Stimulated activated effector memory CD8-positive, alpha-beta T cell treated with anti-CD3 and anti-CD28 coated beads, Interleukin-12 subunit alpha, Interleukin-12 subunit beta, amount 100 ng/mL, for 72 hours (primary cell): ENCODE measurements at places on chromosomes 13 and 19.

- DNase-seq: no peak
These were observed 12.4 kb upstream of the SIGLEC12 start for GRCh38 chr19:51513968-51514367.

DNA sequence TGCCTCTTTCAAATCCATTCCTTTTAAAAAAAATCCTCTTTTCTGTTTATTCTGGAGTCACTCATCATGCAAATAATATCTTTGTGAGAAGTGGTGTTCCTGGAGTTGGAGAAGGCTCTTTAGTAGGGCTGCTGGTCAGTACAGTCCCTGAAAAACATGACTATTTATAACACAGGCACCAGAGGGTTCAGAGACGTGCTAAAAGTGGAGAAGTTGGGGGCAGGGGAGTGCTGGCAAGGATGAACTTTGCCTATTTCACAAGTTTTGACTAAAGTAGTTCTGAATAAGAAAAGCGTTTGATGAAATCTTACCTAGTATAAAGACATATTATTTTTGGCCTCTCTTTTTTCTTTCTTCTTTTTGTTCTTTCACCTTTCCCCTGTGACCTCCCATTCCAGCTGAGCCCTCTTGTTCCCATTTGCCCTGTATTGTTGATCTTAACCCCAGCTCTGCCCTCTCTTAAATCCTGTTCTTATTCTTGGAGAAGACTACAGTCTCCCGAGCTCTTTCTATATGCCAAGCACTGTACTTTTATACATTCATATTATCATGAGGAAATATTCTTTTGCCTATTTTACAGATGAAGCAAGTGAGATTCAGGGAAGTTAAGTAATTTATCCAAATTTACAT is 129.1 kb downstream of the TM9SF2 start:
- DNase-seq: no peak

DNA sequence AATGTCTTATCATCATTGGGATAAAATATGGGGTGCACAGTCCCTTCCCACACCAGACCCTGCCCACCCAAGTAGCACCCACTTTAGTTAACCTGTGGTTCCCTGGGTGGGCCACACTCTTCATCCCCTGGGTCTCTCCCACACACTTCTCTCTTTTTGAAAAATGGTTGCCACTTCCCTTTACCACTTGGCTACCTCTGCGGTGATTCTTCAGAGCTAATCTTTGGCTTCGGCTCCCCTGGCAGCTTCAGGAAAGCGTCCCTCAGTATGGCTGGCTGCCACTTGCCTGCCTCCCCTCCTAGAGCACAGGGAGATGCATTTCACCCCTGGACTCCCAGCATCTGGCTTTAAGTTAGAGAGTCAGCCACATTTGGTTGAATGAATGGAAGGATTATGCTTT is 18.2 kb downstream of the CCNA1 start:
- DNase-seq: no peak

- DNase-seq: no peak
These were observed 19.1 kb upstream of the AKAP8 start for GRCh38 chr19:15398501-15399233.

DNA sequence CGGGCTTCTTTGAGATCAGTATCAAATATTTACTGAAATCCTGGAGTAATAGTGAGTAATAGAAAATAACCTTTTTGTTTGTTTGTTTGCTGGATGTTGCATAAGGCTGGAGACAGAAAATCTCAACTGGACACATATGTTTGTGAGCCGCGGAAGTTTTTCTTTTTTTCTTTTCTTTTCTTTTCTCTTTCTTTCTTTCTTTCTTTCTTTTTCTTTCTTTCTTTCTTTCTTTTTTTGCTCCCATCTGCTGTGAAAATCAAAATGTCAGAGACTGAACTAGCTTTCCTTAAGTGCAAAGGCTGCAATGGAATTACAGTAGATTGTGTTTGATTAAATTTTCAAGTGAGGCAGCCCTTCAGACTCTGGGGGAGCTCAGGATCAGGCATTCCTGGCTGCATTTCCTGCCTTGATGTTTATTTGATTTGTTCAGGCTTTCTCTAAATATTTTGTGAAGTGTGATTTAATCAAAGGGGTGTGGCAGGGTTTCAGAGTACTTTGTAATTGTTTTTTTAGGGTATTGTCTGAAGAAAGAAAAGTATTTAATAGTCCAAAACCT is 319 bp downstream of the FRY start:
- no peak for DNase-seq

- DNase-seq: no peak
These were observed at the start of gene MYBPC2 for GRCh38 chr19:50432221-50433028. Gene MYBPC2, plus strand, starts transcription at chr19:50432892. Its CDS starts 62 bp downstream, at chr19:50432954.

- no peak for DNase-seq
These were observed 2.5 kb upstream of the BCAT2 start for GRCh38 chr19:48813123-48813913.

- DNase-seq: peak; percentile 67
These were observed 3.3 kb upstream of the RGL3 start for GRCh38 chr19:11422163-11423065.

GRCh38 chr13:23898101-23898500 is 799 bp upstream of the C1QTNF9B start:
- no peak for DNase-seq

DNA sequence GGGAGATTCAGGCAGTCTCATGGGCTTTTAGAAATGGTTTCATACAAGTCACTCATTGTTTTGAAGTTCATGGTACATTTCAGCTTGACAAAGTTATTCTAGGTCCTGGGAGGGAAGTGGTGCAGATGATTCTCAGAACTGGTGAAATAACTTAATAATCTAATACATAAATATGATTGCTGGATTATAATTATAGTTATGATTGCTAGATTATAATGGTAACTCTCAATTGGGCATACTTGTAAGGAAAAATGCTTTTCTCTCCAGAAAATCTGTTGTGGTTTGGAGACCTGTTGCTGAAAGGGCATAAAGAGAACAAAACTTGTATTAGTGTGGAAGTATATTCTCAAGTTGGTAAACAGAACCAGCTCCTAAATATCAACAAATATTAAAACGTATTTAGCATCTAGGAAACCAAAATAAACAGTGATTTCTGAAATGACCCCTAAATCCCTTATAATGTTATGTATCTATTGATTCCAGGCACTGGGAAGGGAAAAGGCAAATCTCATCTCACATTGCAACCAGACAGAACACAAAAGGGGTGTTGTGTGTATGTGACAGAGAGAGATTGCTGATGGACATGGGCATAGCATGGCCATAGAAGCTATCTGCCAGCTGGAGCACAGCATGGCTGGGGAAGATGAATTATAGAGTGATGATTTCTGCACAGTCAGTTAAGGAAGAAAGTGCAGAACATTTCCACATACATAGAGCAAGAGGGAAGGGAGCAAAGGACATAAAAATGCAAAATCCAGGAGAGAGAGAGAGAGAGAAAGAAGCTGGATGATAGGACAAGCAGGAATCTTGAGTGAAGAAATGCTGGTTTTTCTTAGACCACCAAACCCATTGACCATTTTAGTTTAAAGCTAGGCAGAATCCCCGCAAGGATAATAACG is 87.1 kb upstream of the FRY start:
- no peak for DNase-seq

- DNase-seq: no peak
These were observed 1.2 kb downstream of the RAB11B start for GRCh38 chr19:8391198-8392016.

DNA sequence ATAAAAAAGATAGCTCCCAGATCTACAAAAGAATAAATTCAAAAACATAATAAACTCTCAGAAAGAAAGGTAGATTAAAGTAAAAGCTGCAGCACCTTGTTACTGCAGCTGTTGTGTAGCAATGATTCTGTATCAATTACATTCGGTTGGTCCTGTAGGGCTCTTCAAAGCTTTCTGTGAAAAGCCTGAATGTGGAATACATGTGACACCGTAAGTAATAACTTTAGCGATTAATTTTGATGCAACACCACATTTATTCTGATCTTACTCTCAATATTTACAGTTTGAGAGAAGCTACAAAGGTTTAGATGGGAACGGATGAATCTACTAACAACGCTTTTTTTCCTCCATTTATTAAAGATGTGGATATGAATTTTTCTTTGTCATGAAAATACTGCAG is 279.2 kb downstream of the DACH1 start:
- DNase-seq: no peak

- DNase-seq: no peak
These were observed 8.7 kb downstream of the RPS28 start for GRCh38 chr19:8329996-8330395.

- no peak for DNase-seq
These were observed 131.5 kb downstream of the DLEU7 start for GRCh38 chr13:50711996-50712395.

DNA sequence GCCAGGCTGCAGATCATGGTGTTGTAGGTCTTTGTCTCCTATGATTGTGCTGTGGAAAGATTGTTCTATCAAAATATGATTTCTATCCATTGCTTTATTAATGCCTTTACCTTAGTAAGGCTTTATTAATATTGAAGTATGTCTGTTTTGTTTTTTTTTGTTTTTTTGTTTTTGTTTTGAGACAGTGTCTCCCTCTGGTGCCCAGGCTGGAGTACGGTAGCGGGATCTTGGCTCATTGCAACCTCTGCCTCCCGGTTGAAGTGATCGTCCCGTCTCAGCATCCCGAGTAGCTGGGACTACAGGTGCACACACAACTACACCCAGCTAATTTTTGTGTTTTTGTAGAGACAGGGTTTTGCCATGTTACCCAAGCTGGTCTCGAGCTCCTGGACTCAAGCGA is 7.7 kb downstream of the IRGC start:
- DNase-seq: no peak

DNA sequence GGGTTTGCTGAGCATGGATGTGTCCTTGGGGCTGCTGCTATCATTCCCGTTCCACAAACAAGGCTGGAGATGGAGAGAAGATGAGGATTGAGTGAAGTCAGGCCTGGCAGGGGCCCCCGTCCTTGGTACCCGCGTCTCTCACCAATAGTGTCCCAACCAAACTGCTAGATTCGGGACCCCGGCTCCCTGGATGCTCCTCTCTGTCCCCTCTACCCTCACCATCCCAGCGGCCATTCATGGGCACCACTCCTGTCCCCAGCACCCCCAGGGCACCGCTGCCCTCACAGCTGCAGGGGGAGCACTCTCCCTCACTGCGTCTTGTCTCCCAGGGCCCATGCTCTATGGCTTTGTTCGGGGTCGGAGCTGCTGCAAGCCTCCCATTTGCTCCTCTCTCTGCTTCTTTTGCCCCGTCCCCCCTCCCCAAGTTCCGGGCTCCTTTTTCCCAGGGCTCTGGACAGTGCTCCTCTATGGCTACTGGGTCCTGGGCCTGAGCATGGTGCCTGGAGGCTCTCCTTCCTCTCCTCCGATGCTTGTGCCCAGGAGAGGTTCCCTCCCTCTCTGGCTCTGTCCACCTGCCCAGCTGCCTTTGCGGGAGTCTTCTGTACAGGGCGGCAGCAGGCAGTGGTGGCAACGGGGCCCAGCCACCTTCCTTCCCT is 219.5 kb downstream of the TEX29 start:
- DNase-seq: no peak

DNA sequence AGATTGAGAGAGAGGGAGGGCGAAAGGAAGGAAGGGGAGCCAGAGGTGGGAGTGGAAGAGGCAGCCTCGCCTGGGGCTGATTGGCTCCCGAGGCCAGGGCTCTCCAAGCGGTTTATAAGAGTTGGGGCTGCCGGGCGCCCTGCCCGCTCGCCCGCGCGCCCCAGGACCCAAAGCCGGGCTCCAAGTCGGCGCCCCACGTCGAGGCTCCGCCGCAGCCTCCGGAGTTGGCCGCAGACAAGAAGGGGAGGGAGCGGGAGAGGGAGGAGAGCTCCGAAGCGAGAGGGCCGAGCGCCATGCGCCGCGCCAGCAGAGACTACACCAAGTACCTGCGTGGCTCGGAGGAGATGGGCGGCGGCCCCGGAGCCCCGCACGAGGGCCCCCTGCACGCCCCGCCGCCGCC is at the start of gene TNFSF11:
Gene TNFSF11 (plus strand): TSS at position 142 of the 400 bp plus-strand sequence. CDS start 152 bp downstream, at position 294.
- no peak for DNase-seq

DNA sequence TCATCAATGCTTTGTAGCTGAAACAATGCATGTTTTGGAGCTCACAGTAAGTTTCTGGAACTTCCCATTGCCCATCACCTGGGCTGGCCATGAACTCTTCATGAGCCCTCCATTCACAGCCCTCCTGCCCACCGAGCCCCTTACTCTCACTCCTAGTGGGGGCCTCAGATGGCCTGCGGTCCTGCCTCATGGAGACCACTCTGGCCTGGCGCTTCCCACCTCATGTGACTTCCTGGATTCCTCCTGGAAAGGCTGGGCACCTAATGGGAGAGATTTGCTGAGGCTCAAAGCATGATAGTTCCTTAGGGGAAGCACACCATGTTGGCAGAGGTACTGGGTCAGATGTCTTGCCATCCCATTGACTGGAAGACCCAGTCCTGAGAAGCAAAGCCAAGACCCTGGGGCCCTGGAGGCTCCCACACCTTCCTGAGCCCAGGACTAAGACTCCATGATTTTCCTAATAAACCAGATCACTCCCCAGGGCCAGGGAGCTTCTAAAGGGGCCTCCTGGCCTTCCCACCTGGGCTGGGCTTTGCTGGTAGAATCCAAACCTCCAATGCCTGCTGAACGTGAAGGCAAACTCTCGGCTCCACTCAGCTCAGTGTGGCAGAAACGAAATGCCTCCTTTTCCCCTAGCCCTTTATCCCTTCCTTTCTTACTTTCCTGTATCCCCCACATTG is 49.4 kb upstream of the ZNF536 start:
- no peak for DNase-seq

GRCh38 chr13:75494491-75494890 is 12.5 kb upstream of the TBC1D4 start:
- no peak for DNase-seq

GRCh38 chr13:108278466-108278865 is 8.9 kb downstream of the TNFSF13B start:
- no peak for DNase-seq

DNA sequence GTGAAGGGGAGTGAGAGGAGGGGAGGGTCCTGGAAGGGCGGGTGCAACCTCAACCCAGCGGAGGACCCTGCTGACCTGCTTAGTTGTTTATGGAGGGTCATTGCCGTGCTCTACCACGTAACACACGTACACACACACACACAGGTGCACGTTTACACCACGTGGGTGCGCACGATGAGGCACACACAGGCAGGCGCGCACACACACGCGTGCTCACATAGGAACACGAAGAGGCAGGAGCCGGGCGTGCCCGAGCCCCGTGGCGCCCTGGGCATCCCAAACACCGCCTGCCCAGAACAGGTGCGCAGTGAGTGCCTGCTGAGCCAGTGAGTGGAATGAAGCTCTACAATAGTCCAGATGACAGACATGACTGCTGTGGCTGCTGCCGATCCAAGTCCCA is 11.2 kb upstream of the MADCAM1 start:
- no peak for DNase-seq
